Tibial nerve (tissue), 4 donors: ENCODE measurements at places on chromosomes 5 and 9. TPM values are rescaled to one million over a fixed set of nuclear protein-coding genes. Genes with fewer than 3 reads are reported as not detected.

DNA sequence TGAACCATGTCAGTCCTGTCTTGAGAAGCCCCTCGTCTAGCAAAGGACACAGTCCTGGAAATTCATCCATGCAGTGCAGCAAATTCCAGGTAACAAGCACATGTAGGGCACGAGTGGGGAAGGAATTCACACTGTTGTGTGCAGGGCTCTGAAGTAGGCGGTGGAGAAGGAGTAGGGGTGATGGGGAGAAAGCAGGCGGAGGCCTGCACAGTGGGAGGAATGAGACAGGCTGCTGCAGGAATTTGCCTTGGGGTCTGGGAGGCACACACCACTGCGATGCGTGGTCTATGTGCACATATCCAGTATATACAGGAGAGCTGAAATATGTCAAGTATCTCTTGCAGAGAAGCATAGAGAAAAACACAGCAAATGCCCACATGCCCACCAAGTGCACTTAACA is 249.2 kb upstream of the IRX2 start:
- DNase-seq, result no peak

- no peak for DNase-seq
Observed at GRCh38 chr5:65108786-65109743, 340.3 kb downstream of the CWC27 start.

- DNase-seq, result no peak
Observed at GRCh38 chr9:126761274-126761673, 43.6 kb upstream of the ZBTB43 start.

- DNase-seq, result no peak
Observed at GRCh38 chr5:132010645-132010988, 841 bp downstream of the ACSL6 start.

DNA sequence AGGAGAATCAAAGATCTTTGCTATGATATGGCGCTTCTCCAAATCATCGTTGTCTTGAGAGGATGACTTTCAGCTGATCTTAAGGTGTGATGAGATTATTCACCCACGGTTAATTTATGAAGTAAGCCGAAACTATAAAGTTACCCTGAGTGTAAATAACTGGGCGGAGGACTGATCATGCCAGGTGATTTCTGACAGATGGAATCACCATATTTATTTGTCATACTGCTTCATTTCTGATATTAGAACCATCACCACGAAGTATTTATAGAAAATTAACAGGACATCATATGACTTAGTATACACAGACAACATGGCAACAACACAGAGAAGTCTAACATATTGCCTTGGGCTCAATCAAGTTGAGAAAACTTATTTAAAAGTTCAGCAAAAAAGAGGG is 601.9 kb downstream of the RAB3C start:
- no peak for DNase-seq

GRCh38 chr5:112065781-112066180 is 308.8 kb upstream of the NREP start:
- DNase-seq, result no peak

DNA sequence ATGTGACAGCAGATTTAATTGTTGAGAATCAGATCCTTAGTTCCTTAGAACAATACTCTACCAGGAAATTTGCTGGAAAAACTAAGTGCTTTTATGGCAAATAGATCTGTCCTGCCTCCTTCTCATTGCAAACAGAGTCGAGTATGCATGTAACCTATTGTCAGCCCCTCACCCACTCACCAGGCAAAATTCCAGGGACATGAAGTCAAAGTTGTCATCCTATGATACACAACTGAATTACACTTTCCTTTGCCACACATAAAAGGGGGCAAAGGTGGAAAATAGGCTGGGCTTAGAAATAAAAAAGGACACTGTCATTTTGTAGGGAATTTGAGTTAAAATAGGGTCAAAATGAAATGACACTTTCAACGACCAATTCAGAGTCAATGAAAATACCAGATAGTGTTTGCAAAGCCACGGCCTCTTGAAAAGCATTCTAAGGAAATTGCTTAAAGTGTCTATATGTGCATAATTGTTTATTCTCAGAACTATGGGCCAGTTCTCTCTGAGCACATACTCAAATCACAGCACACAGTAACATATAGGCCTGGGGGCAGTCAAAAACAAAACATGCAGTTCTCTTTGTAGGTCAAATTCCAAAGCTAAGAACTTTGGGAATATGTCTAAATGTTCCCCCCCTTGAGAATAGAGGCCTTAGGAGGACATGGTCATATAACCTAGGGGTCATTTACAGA is 452.8 kb downstream of the NFIB start:
- no peak for DNase-seq

- no peak for DNase-seq
Observed at GRCh38 chr9:115951977-115952376, 201.6 kb upstream of the PAPPA start.

- DNase-seq, result no peak
Observed at GRCh38 chr9:38051780-38052546, 17.1 kb downstream of the SHB start.

DNA sequence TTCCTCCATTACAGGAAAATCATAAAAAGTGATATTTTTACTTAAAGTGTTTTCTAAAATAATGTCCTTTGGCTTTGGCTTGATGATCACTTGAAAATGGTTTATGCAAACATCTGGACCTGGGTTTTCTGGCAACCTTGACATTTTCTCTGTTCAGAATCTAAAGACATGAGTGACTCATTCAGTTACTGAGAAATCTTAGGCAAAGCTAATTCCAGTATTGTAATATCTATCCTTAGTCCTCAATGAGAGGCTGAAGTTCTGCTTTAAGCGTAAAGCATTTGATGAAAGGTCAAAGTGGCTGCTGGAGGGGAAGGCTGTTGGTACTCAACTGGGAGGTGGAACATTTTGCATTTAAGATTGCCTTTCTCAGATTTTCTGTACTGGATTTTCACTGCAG is 2.3 kb downstream of the MAN2A1 start:
- no peak for DNase-seq

DNA sequence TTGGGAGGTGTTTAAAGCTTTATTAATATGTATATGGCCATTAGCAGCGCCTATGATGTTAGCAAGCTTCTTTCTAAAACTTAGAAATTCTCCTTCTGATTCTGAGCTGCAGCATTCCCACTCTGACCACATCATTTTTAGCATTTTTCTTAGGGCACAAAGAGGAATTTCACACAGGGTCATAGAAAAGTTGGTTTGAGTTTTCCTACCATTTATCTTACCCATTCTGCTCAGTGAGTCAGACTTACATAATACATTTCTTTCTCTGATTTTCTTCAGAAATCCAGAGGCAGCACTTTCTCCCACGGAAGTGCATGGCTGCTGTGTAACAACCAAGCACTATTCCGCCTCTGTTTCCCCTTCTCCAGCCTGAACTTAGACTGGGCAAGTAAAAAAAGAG is 246.6 kb downstream of the ARL15 start:
- no peak for DNase-seq

DNA sequence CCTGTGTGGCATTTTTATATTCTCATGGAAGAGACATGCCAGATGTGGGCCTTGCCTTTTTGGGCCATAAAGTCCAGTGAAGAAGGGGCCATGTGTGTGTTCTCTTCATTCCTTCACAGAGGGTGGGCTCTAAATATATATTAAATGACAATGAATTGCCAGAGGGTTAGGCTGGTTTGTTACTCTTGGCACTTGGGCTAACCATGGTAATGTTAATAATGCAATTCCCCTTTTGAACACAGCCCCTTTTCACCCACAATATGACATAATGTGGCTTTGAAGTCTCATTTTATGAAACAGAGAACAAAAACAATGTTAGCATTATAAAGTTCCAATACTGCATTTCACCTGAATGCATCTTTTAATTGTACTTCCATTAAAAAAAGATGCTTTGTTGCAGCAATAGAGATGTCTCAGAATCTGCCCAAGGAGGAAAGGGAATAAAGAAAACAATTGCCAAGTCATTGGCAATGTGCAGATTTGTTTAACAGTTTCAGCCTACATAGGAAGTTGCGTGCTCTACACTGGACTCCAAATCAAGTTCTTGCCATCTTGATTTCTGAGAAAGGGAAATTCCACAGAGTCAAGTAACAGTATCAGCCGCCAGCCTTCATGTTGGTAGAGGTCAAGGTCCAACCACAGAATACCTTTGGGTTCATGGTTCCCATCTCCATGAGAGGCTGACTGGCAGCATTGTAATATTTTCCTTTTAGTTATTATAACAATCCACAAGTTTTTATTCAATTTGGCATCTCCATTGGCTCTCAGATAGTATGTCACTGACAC is 141.9 kb downstream of the SLC12A2 start:
- no peak for DNase-seq

- no peak for DNase-seq
Observed at GRCh38 chr5:133108481-133108921, 56.7 kb downstream of the HSPA4 start.

GRCh38 chr9:127360829-127361228 is 36.1 kb upstream of the SLC2A8 start:
- no peak for DNase-seq

- DNase-seq, result no peak
Observed at GRCh38 chr9:137319739-137320551, 17.9 kb upstream of the NRARP start.

DNA sequence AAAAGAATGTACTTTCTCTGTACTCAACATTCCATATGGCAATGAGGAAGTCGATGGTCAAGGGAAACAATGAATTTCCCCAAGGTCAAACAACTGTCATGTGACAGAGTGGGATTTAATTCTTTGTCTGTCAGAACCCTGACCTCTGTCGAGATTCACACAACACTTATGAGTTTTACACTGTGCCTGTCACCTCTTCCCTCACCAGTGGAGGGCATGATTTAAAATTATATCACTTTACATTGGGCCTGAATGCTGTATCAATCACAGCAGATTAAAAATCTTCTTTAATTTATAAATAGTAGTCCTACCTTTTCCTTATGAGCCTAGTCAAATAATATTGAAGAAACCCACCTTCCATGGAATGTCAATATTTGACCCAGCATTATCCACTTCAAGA is 276.7 kb downstream of the CDH10 start:
- DNase-seq, result no peak

- no peak for DNase-seq
Observed at GRCh38 chr9:27645161-27645840, 72.0 kb upstream of the C9orf72 start.

- no peak for DNase-seq
Observed at GRCh38 chr9:90825586-90825985, 24.0 kb downstream of the SYK start.

DNA sequence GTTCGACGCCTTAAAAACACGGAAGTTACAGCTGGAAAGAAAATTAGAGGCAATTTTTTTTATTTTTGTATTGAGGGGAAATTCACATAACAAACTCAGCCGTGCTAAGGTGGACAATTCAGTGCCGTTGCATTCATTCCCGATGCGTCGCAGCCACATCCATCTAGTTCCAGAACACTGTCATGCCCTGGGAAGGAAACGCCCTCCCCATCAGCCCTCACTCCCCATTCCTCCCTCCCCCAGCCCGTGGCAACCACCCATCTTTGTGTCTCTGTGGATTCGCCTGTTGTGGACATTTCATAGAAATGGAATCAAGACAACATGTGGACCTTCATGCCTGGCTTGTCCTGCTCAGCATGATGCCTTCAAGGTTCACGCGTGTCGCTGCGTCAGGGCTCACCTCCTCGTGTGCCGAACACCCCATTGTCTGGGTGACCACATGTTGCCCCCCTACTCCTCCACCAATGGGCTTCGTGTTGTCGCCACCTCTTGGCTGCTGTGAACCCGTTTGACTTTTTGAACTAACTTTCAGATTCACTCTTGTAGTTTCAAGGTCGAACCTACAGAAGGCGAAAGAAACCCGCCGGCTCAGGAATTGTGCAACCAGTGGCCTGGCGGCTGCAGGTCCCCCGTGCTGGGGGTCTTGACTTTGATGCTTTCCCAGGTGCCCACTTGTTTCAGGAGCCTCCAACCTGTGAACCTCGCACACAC is 17.4 kb upstream of the CAMSAP1 start:
- DNase-seq, result no peak

DNA sequence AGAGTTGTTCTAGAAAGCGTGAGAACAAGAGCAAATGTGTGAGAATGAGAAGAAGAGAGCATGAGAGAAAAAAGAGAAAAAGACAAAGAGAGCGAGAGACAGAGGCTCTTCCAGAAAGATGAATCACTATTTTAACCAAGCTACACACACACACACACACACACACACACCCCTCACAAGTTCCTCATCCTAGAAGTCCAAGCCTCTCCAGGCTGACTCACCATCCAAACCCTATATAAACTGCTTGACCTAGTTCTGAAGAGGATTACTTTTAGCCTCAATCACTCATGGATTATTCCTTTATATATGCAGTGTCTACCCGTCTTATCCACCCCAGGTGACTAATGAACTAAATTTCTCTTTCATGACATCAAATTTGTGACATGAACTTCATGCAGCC is 37.6 kb downstream of the C9orf57 start:
- DNase-seq, result no peak

GRCh38 chr5:165874851-165875250 is 2369.4 kb downstream of the MAT2B start:
- no peak for DNase-seq

DNA sequence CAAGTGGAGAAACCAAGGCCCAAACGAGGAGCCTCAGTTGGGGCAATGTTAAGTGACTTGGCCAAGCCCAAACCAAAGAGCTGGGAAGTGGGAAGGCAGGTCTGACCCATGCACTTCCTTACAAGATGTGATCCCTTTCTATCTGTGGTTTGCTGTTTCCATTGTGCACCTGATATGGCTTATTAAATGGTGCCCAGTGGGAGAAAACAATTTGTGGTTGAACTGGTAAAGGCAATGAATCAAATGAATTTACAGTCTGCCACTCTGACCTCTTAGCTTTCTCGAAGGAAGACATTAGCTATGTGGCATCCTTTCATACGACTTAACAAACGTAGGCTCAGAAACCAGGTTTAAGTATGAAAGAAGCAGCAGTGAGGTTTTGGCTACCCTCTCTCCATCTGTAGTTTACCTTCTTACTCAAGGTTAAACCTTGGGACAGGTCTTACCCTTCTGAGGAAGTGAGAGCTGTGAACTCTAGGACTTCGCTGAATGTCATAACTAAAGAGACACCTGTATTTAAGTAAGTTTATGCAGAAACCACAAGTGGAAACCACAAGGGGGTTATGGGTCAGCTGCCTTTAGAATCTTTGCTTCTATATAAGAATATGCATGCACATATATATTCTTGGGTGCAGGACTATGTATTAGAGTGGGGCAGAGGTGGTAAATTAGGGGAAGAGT is 100.5 kb upstream of the SPATA31D4 start:
- no peak for DNase-seq

The AQP3 gene
- 92.6 TPM for total RNA-seq

The C9 gene
- not detected for total RNA-seq

The NIM1K gene
- 4.6 TPM for total RNA-seq

The CTXN3 gene
- total RNA-seq, result not detected

The IL9 gene
- not detected for total RNA-seq

The MBLAC2 gene
- 8.2 TPM for total RNA-seq

The HK3 gene
- total RNA-seq, result 24.0 TPM

The SLC28A3 gene
- total RNA-seq, result not detected

The CDH9 gene
- not detected for total RNA-seq

The NEUROG1 gene
- not detected for total RNA-seq

The FOXI1 gene
- total RNA-seq, result not detected

The MCTP1 gene
- 28.7 TPM for total RNA-seq

The CXXC5 gene
- total RNA-seq, result 45.0 TPM

The GRM6 gene
- total RNA-seq, result not detected
